ENCODE measurements at places on chromosomes 12 and 14.

- DNase-seq = no peak
These were observed 410.8 kb upstream of the PDE3A start for GRCh38 chr12:19957308-19958125.

GRCh38 chr12:1834186-1834925 is 14.0 kb downstream of the LRTM2 start:
- DNase-seq = no peak

GRCh38 chr12:3307389-3307788 is 183.6 kb upstream of the PRMT8 start:
- DNase-seq = no peak

GRCh38 chr14:62939970-62940369 is 105.3 kb downstream of the KCNH5 start:
- no peak for DNase-seq

DNA sequence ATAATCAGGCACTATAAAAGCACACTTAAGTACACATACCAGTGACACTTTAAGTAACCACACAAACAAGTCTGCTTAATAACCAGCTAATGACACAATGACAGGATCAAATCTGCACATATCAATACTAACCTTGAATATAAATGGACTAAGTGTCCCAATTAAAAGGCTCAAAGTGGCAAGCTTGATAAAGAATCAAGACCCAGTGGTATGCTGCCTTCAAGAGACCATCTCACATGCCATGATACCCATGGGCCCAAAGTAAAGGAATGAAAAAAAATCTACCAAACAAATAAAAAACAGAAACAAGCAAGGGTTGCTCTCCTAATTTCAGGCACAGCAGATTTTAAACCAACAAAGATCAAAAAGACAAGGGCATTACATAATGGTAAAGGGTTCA is 470.4 kb downstream of the TRHDE start:
- no peak for DNase-seq

GRCh38 chr12:117970334-117970733 is 1.5 kb upstream of the KSR2 start:
- no peak for DNase-seq

DNA sequence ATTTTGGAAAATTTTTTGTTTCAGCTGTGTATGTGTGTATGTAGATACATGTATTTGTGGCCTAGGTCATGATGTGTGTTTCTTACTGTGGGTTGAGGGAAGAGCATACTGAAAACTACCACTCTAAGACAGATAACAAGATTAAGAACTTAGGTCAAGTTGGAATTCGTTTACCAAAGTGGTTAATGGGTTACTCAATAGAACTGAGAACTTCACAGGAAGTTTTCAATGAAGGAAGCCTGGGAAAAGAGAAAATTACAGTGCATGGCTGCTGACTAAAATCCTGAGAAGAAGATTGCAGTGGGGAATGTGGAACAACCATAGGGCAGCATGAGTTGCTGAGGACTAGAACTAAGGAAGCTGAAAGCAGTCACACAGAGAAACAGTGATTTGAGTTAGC is 21.4 kb upstream of the FOXG1 start:
- DNase-seq = no peak

GRCh38 chr12:1403417-1403816 is 191.0 kb downstream of the FBXL14 start:
- no peak for DNase-seq

- no peak for DNase-seq
These were observed 115.5 kb upstream of the PARP11 start for GRCh38 chr12:3988519-3989217.

GRCh38 chr14:64444984-64445845 is 20.1 kb upstream of the AKAP5 start:
- no peak for DNase-seq

DNA sequence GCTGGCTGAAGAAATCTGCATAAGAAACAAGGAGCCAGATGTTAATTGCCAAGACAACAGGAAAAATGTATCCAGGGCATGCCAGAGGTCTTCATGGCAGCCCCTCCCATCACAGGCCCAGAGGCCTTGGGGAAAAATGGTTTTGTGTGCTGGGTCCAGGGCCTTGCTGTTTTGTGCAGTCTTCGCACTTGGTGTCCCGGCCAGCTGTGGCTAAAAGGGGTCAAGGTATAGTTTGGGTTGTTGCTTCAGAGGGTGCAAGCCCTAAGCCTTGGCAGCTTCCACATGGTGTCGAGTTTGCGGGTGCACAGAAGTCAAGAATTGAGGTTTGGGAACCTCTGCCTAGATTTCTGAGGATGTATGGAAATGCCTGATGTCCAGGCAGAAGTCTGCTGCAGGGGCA is 29.9 kb upstream of the CNTN1 start:
- no peak for DNase-seq

DNA sequence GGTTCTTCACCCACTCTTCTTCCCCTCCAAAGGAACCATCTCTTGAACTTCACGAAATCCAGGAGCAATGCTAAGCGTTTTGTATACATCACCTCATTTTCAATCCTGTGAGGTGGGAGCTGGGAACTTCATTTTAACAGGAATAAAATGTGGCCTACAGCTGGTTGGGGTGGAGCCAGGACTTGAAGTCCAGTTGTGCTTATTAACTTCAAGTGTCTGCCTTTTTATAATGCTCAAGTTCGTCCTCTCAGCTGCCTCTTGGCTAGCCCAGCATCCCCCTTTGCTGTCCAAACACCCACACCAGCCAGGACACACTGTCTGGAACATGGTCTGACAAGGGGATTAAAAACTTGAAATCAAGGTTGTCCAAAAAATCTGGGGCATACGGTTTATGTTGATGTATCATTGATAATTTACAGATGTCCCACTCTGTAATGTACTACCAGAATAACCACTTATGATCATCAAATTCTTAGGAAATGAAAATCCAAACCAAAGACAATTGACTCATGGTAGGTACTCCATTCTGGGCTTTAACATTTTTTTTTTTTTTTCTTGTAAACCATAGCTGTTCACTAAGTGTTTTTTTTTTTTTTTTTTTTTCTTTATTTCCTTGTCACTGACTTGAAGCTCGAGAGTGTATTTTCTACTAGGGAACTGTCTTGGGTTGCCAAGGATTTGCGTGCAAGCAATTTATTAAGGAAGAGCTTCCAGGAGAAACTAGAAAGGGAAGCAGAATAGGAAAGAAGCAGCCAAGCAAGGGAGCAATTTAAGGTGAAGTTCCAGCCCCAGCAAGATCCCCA is 252.3 kb downstream of the EFCAB11 start:
- DNase-seq = no peak

- no peak for DNase-seq
These were observed at the start of gene TRHDE for GRCh38 chr12:72272091-72272661. TRHDE (plus strand) TSS chr12:72272370; CDS start chr12:72272644, 274 bp downstream.

- DNase-seq = no peak
These were observed 43.0 kb downstream of the SMOC1 start for GRCh38 chr14:69922198-69922597.

DNA sequence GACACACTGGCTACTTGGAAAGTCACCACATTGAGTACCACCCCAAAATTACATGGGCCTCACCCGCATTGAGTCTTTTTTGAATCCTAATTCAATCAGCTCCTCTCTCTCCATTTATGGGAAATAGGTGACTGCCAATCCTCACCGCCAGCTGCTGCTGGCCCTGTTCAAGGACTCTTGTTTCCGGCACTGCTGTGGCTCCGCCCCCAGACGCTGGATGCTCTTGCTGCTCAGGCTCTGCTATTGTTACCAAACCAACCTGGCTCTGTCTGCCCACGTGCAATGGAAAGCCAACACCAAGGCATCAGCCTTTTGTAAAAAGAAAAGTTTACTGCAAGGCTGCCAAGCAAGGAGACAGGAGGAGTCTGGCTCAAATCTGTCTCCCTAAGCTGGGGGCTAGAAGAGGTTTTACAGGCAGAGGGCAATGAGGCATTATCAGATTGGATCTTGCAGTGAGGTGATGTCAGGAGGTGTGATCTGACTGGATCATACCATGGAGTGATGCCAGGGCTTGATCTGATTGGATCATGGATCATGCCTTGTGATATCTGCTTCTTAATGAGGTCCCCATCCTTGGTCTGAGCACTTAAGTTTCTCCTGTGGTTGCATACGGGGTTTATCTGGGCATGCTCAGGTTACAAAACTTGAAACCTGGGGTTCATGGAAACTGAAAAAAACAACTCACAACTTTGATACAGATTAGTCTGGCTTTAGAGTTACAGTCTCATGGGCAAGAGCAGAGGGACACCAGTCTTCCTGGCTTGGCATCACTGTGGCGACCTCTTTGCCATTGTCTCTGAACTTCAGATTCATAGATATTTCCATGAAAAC is 117.1 kb upstream of the SLC35F4 start:
- DNase-seq = no peak

- DNase-seq = no peak
These were observed 30.7 kb downstream of the CEP290 start for GRCh38 chr12:88111074-88111652.

DNA sequence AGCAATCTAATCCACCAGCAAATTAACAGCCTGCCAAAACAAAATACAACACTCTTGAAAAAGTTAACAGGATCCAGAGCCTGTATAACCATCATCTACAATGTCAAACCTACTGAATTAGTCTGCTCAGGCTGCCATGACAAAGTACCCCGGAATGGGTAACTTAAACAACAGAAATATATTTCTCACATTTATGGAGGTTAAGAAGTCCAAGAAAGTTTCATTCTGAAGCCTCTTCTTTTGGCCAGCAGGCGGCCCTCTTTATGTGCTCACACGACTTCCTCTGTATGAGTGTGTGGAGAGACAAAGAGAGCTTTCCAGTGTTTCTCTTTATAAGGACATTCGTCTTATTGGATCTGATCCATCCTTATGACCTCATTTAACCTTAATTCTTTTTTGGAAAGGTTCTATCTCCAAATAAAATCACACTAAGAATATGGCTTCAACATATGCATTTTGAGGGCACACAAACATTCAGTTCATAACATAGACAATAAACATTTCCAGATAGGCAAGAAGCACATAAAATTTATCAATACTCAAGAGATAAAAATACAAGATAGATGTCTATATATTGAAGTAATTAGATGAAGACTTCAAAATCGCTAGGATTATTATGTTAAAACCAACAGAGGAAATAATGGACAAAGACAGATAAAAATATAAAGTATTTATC is 5.9 kb upstream of the RERG start:
- DNase-seq = no peak

- no peak for DNase-seq
These were observed 17.4 kb upstream of the EIF4B start for GRCh38 chr12:52988898-52989297.
